Vagina (tissue), 2 donors: ENCODE measurements at places on chromosomes 12 and 14. TPM values are rescaled to one million over a fixed set of nuclear protein-coding genes. Genes with fewer than 3 reads are reported as not detected.

GRCh38 chr14:105363847-105364708, 34.3 kb upstream of the TEX22 start:
- no peak for DNase-seq
- no peak overlapping the region for H3K27ac ChIP-seq
- H3K36me3 ChIP-seq = no peaks in the 10 kb centered on the region

DNA sequence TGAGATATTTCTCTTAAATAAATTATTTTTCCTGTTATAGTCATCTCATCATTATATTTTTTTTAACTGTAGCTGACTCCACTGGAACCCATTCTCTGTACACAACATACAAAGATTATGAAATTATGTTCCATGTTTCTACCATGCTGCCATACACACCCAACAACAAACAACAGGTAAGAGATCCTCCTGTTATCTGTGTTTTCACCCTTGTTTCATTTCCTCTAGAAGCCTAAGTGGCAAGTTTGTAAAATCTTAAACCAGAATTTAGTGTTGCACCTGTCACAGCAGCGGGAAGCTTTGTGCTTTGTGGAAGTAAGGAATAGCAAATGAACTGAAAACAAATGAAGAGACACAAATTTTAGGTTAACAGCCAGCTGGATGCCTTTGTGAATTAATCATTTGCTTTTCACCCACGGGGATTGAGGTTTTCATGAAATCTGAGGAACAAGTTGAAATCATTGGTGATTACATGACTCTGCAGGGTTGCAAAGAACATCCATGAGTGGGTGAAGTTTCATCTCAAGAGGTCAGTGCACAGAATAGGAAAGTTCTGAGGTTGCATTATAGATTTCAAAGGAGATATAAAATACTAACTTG, 273.9 kb upstream of the RGS6 start:
- no peak overlapping the region for H3K4me3 ChIP-seq
- no peaks in the 10 kb centered on the region for H3K36me3 ChIP-seq
- H3K27me3 ChIP-seq = no peaks in the 10 kb centered on the region
- DNase-seq = no peak

DNA sequence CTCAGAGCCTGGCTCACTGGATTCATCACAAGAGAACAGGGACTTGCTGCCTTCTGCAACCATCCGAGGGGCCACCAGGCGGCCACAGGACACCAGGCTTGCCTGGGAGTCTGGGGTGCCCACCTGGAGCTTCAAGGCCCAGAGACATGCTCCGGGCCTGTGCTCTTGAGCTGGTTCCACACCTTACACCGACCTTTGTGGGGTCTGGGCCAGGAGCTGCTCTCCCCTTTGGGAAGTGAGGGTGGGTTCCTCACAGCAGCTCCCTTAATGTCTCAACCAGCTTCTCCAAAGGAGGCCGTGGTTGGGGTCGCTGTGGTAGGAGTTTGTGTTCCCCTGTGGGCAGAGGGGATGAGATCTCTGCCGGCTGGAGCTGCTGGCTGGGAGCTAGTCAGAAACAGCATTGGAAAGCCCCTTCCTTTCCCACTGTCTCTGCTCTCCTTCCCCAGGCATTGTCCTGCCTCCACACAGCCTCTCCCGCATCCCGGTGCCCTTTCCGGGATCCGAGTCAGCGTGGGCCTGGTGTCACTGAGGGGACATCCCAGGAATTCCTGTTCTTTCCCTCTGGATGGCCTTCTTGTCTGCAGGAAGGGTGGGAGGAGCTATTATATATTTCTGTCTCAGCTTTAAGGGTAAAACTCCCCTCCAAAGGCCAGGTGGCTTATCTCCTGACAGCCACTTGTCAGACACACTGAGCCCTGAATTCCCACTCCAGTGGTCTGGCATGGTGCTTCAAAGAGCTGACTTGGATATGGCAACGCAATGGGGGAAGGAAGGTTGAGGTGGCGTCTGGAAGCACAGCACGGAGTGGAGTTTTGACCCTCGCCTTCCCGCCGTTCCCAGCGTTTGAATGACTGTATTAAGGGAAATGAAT, 5.1 kb upstream of the PAPLN start:
- no peak overlapping the region for H3K27ac ChIP-seq
- H3K36me3 ChIP-seq = no peaks in the 10 kb centered on the region
- DNase-seq = no peak
- no peaks in the 10 kb centered on the region for H3K27me3 ChIP-seq
- no peak overlapping the region for H3K4me3 ChIP-seq

AMDHD1 gene
- total RNA-seq = 0.49 TPM

DNA sequence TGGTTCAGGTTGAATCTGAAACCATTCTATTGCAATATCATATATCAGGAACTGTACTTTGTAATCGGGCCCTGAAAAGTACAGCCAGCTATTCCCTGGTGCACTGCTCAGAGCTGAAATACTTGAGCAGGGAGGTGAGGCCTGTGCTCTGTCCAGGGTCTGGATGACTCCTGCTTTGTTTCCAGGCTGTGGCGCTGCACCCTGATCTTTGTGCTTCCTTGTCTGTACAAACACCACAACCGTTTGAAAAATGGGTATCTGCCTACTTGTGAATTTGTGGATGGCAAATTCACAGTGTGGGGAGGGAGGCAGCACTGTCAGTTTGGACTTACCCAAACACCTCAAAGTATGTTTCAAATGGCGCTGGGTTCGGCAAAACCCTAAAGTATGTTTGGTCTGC, 155.4 kb upstream of the FAR2 start:
- no peaks in the 10 kb centered on the region for H3K36me3 ChIP-seq
- no peak for DNase-seq
- H3K4me3 ChIP-seq = no peak overlapping the region
- H3K27ac ChIP-seq = peak overlapping the region; percentile 56
- H3K27me3 ChIP-seq = no peaks in the 10 kb centered on the region

DNA sequence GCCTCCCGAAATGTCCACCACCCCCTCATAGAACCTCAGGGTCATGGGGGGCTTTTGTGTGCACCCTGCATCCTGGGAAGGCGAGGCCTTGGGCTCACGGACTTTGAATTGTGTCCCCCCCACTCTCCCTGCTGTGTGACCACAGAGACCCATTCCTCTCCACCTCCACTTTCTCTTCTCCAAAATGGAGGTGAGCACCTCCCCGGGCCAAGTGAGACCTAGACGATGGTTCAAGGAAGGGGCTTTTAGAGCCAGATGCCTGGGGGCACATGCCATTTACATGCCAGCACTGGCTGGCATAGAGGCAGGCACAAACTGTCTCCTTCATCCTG, 33.5 kb downstream of the CYP46A1 start:
- no peaks in the 10 kb centered on the region for H3K36me3 ChIP-seq
- no peaks in the 10 kb centered on the region for H3K27me3 ChIP-seq
- no peak overlapping the region for H3K27ac ChIP-seq
- no peaks in the 10 kb centered on the region for H3K4me1 ChIP-seq
- DNase-seq = peak; percentile 95

DNA sequence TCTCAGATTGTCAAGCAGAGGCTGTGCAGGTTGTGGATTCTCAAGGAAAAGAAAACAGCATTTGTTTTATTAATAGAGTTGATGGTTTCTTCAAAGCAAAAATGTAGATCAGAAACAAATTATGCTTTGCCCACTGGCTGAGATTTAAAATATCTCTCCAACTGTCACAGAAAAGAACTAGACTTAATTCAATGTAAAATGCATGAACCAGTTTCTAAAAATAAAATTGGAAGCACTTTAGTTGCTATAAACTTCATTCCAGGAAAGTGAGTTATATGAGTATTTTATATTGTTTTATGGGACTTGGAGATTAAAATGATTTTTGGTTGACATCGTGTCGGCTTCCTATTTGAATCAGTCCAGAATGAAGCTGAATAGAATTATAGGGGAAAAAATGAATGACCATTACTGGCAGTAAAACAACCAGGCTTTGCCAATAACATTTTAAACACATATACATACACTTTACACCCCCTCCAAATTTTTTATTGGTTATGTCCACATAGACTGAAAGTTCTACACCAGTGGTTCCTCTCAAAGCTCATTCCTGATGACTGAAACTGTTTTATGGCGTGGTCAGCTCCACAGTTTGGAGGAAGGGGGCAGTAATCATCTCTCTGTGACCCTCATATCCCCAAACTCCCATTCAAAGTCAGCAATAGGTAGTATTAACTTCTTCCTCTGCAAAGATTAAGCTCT, 55.5 kb upstream of the DAAM1 start:
- no peaks in the 10 kb centered on the region for H3K27me3 ChIP-seq
- no peak overlapping the region for H3K4me3 ChIP-seq
- no peak overlapping the region for H3K27ac ChIP-seq
- H3K36me3 ChIP-seq = no peaks in the 10 kb centered on the region

GRCh38 chr14:31954991-31955390, 122.1 kb upstream of the ARHGAP5 start:
- H3K27ac ChIP-seq = no peak overlapping the region
- no peaks in the 10 kb centered on the region for H3K27me3 ChIP-seq
- peaks cover 15% of the 10 kb centered on the region for H3K4me1 ChIP-seq
- no peaks in the 10 kb centered on the region for H3K36me3 ChIP-seq
- no peak overlapping the region for H3K4me3 ChIP-seq
- DNase-seq = no peak
